ENCODE measurements at places on chromosomes 13 and 19. TPM values are rescaled to one million over a fixed set of nuclear protein-coding genes. Genes with fewer than 3 reads are reported as not detected.
A peak's percentile ranks its signal among the peaks of the same experiment; 100 is the strongest.

GRCh38 chr19:49496574-49497008, 357 bp downstream of the RPS11 start:
- H3K4me1 ChIP-seq = peaks cover 52% of the 10 kb centered on the region
- no peaks in the 10 kb centered on the region for H3K27me3 ChIP-seq
- peak overlapping the region; percentile 99 for H3K27ac ChIP-seq
- H3K36me3 ChIP-seq = peaks cover 64% of the 10 kb centered on the region

DNA sequence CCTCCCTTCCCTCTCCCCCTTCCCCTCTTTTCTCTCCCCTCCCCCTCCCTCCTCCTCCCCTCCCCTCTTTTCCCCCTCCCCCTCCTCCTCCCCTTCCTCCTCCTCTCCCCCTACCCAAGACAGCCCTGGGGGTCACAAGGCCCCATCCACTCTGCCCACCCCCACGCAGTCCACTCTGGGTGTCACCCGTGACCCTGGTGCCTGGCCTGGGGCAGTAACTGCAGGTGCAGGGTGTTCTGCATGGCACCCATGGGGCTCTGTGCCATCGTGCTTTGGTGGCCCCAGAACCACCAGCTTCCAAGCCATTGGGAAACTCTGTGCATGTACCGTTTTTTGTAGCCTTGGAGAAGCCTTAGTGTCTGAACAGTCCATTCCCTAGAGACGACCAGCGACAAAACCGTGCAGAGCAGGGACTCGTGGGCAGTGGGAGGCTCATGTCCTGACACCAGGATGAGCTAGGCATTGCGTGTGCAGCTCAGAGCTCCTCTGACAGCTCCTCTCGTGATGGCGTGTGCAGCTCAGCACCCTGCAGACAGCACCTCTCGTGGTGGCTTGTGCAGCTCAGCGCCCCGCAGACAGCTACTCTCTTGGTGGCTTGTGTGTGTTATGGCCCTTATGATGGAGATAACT, 43.7 kb upstream of the F7 start:
- no peak overlapping the region for H3K27ac ChIP-seq
- H3K36me3 ChIP-seq = no peaks in the 10 kb centered on the region
- DNase-seq = no peak
- no peaks in the 10 kb centered on the region for H3K27me3 ChIP-seq

DNA sequence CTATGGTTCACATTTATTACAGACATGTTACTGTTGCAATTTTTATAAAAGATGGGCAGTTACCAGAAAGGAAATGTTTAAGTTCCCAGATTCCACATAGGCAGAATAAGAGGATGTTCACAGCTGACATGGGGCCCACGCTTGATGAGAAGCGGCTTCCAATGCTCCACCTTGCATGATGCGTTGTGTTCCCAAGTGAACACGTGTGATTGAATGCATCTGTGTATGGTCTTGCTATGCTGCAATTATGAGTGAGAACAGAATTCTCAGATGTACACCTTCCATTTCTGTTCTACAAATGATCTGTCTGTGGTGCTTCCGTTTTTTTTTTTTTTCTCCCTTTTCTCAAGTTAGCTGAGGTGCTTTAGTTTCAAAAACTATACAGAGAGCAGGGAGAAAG, 15.5 kb downstream of the UPF3A start:
- H3K4me3 ChIP-seq = no peak overlapping the region
- peaks cover 2% of the 10 kb centered on the region for H3K4me1 ChIP-seq
- DNase-seq = no peak

- H3K27me3 ChIP-seq = no peaks in the 10 kb centered on the region
- DNase-seq = no peak
- H3K4me1 ChIP-seq = no peaks in the 10 kb centered on the region
Measured at GRCh38 chr19:16985403-16985802, 41.2 kb downstream of the CPAMD8 start.

DNA sequence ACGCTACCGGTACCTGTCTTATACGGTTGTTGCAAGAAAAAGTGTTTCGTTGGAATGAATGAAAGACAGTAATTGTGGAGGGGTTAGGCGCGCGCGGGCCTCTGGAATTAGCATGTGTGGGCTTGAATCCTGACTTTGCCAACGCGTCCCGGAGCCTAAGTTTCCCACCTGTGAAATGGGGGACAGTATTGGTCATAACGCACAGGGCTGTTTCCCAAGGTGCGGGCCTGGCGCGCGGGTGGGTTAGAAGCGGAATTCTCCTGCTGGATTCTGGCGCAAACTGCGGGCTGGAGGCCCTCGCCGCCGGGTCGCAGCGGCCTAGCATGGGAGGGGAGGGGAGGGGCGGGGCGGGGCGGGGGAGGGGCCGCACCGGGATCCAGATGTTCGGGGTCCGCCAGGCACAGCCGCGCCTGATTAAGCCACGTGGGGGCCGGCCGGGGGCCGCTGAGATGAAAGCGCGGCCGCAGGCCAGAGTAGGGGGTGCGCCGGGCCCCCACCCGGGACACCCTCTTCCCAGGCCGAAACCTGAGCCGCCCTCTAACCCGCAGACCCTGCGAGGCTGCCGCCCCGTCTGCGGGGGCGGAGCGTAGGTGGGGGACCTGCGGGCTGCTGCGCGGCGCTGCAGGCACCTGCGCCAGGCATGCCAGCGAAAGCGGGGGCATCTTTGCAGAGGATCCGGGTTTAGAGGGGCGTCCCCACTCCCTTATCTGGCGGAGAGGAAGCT, 1.2 kb upstream of the TMEM59L start:
- DNase-seq = no peak
- H3K27ac ChIP-seq = no peak overlapping the region
- H3K27me3 ChIP-seq = peaks cover 80% of the 10 kb centered on the region
- H3K4me1 ChIP-seq = peaks cover 14% of the 10 kb centered on the region
- H3K4me3 ChIP-seq = peak overlapping the region; percentile 56

The LILRA6 gene
- total RNA-seq = 0.45 TPM
